ENCODE measurements at places on chromosomes 5 and 9.

DNA sequence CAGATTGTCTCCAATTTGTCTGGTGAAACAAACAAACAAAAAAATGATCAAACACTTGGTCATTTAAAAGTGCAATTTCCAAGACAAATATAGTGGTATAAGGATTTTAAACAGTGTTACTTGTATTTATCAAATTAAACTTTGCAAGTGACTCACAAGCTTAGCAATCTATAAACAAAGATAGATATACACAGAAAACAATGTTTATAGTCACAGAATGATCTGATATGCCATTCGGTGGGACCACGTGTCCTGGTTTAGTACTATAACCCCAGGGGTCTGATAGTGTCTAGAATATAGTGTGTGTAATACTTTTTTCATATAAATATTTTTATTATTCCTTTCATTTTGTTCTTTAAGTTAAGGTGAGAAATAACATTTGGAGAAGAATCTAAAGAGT is 91.3 kb downstream of the DPYSL3 start:
- DNase-seq: no peak

GRCh38 chr9:73091909-73092308 is 59.8 kb upstream of the ANXA1 start:
- DNase-seq: no peak

GRCh38 chr9:34741628-34742027 is 31.7 kb upstream of the CCL21 start:
- DNase-seq: no peak

GRCh38 chr9:272251-273213 is 57.9 kb downstream of the DOCK8 start:
- peak; percentile 54 for DNase-seq

- no peak for DNase-seq
Observed at GRCh38 chr5:122179701-122180100, 50.4 kb downstream of the ZNF474 start.

DNA sequence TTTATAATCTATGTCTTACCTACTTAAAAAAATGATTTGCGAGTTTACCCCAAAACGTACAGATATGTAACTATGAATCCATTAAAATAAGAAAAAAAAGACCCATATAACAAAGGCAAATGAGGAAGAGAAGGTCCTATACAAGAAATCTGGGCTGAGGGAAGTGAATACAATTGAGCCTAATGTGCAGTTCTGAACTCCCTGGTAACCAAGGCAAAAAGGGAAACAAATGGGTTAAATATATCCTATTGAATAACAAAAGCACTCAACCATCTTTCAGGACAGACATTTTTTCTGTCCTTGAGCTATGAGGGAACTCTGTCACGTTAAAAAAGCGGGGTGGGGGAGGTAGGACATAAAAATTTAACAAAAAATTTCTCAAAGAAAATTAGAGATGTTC is 78.6 kb downstream of the PTPN3 start:
- no peak for DNase-seq

GRCh38 chr9:68999393-69000105 is 14.4 kb downstream of the PRKACG start:
- no peak for DNase-seq

- DNase-seq: no peak
Observed at GRCh38 chr5:136011414-136012001, 17.3 kb upstream of the TGFBI start.

- no peak for DNase-seq
Observed at GRCh38 chr9:110752766-110753165, 84.2 kb downstream of the MUSK start.

DNA sequence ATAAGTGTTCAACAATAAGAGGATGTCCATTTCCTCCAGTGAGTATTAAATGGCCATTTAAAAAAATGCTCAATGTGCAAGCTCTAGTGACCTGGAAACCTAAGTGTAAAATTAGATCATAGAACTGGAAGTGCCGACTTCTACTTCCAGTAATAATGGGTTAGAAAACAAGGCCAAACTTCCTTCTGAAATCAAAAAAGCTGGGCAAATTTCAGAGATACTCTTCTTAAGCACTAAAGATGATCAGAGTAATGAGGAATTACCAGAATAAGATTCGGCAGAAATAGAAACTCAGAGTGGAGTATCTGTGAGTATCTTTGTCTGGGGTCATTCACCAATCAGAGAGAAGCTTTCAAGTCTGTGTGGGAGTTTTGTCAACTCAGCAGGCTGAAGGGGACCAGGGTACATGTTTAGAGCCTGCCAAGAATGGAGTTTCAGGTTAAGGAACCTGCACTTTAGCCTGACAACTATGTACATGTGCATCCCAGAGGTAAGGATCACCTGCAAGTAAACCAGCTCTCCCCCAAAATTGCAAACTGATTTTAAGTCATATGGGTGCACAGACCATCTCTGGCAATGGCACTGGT is 17.1 kb downstream of the FCN2 start:
- DNase-seq: no peak

DNA sequence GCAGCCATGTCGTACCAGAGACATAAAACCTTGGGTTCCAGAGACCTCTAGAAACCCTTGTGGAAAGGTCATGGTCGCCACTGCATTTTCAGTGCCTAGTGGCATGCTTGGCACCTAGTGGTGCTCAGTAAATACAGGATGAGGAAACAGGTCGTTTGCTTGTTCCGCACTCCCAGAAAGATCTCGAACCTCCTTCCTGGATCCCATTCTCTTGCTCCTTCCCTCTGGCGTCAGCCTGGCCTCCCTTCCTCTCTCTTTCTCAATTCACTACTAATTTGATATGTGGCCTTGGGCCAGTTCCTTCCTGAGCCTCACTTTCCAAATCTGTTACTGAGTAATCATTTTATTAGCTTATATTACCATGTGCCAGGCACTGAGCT is 4.4 kb downstream of the NDST1 start:
- no peak for DNase-seq

GRCh38 chr5:27241564-27242257 is 203.3 kb upstream of the CDH9 start:
- DNase-seq: no peak

- DNase-seq: no peak
Observed at GRCh38 chr5:109964136-109964535, 274.4 kb downstream of the MAN2A1 start.

DNA sequence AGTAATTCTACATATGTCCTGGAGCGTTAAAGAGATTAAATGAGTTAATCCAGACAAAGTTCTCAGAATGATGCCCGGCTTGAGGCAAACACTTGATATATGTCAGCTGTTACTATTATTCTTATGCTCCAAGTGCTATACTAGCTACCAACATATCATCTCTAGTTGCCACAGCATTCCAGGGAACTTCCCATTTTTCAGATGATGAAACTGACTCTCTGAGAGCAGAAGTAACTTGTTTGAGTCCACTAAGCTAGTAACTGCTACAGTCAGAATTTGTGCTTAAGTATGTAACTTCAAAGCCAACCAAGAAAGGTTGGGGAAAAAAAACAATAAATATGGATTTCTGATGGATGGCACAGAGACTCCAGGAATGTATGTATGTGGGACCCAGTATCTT is 98.1 kb downstream of the CDK5RAP2 start:
- no peak for DNase-seq

- DNase-seq: no peak
Observed at GRCh38 chr5:137091472-137091871, 407.7 kb downstream of the SPOCK1 start.

DNA sequence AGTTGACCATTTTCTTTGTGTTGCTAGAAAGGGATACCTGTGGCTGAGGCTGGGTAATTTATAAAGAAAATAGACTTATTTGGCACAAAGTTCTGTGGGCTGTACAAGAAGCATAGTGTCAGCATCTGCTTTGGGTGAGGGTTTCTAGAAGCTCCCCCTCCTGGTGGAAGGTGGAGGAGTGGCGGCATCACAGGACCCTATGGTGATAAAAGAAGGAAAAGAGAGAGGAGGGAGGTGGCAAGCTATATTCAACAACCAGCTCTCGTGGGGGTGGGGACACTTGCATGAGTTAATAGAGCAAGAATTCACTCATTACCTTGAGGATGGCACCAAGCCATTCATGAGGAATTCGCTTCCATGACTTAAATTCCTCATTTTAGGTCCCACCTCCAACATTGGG is 2041.4 kb upstream of the CDH9 start:
- no peak for DNase-seq

- DNase-seq: no peak
Observed at GRCh38 chr9:129889122-129889940, 54.1 kb downstream of the USP20 start.

DNA sequence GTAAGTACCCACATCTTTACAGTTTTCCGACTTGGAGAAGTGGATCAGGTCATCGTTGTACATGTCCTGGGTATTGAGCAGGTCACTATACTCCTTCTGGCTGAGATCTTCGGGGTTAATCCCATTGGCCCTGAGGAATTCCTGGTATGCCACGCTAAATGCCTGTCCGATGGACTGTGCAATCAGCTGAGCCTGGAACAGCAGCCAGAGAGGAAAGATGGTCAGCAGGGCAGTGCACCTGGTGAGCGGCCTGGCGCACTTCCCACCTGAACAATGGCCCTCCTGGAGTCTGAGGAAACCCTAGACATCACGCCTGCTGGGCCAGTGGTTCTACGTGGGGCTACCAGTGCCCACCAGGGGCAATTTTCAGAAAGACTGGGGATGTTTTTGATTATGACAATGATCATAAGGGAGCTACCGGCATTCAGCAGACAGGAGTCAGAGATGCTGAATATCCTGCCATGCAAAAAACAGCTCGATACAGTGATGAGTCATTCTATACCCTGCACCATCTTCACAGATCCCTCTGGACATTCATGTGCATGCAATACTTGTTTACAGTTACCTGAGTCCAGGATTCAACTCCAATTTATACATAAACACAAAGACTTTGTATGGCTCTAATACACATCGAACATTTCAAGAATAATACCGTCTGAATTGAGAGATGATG is 127.2 kb downstream of the ENTREP1 start:
- DNase-seq: no peak

DNA sequence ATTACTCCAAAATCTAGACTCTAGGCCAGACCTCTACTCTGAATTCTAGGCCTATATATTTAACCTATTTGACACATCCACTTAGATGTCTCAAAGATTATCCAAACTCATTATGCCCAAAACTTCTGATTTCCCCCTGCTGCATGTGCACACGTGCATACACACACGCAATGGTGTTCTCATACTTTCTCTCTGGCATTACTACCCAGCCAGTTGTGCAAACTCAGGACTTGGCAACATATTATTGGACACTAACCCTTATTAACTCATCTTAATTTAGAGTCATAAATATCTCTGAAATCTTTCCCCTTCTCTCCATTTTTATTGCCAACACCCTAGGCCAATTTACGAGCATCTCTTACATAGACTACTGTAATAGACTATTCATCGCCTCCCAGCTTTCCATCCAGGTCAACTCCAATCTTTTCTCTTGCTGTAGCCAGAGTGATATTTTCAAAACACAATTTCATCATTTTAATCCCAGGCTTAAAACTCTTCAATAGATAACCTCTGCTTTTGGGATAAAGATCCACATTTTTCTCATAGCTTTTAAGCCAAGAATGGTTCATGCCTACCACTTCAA is 141.2 kb upstream of the VLDLR start:
- no peak for DNase-seq

DNA sequence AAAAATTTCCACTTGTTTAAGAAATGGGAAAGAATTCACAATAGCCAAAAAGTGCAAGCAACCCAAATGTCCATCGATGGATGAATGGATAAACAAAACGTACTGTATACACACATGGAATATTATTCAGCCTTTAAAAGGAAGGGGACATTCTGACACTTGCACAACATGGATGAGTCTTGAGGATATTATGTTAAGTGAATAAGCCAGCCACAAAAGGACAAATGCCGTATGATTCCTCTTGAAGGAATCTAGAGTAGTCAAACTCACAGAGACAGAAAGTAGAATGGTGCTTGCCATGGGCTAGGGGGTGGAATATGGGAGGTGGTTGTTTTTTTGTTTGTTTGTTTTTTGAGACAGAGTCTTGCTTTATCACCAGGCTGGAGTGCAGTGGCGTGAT is 3.8 kb upstream of the ATP6V0E1 start:
- no peak for DNase-seq

DNA sequence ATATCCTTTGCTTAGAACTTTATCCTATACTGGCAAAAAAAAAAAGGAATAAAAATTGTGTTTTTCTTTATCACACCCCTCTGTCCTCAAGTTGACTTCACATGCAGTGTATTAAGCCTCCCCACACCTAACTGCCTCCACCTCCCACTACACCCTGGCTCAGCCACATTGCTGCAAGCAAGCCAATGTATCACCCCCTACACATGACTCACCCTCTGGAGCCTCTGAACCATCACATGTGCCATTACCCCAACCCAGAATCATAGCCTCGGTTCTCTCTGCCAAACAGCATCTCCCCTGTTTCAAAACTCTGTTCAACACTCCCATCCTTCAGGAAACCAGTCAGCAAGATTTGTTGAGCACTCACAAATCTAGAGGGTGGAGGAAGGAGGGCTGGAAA is 209.0 kb downstream of the CWC27 start:
- DNase-seq: no peak

DNA sequence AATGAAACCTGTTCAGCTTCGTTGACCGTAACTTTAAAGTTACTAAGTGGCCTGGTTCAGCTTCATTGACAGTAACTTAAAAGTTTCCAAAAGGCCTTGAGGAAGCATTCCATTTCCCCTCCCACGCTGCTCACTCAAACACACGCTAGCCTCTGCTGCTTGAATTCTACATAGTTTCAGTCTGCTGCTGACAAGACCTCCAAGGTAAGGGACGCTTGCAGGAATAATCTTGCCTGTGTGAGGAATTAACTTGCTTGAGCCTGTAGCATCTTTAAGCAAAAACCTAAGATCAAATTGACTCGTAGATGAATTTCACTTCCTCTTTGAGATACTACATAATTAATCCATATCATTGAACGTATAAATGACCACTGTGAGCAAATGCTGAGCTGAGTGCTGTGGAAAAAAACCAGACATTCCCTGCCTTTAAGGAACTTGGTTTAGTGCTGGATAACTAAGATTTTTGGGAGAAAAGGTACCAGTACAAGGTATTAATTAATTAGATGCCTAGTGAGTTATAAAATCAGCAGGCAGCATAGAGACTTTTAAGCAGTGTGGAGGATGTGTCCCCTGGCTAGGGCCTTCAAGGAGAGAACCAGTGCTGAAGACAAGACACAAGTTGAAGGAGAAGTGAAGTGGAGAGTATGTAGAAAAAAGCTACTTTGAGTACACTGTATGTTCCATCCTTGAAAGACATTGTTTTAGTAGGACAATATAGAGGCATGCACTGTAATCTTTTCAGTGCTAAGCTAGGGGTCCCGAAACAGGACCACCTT is 39.2 kb downstream of the GRAMD2B start:
- no peak for DNase-seq

DNA sequence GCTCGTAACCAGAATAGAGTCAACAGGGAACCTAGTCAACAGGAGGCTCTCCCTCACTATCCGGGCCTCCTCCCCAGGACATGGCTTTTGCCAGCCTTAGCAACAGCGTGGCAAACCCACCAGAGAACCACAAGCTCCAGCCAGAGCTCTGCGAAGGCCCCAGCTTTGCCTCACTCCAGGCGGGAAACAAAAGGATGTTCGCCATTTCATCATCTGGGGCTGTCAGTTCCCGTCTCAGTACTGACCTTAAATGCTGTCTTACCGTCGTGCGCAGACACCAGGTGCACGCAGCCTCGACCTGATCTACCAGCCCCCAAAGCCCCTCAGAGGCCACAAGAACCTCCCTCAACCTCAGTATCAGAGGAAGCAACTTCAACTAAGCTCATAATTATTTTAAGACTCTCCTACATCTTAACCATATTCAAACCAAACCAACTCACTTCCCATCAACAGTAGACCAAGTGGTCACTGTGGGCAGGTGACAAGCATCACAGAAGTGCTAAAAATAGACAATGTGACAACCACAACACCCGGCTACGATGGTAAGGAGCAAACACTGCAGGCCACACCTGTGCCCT is 71.4 kb downstream of the SEMA4D start:
- no peak for DNase-seq

GRCh38 chr9:15763371-15763770 is 210.5 kb downstream of the CCDC171 start:
- DNase-seq: no peak
